H54 (cell line): ENCODE measurements at places on chromosomes 3 and 15.

- no peak for DNase-seq
These were observed 54.4 kb upstream of the TLE3 start for GRCh38 chr15:70152070-70152480.

GRCh38 chr3:69888040-69888942, 111.2 kb upstream of the SAMMSON start:
- DNase-seq: no peak

GRCh38 chr15:92902737-92903593, 2.8 kb downstream of the CHD2 start:
- no peak for DNase-seq

GRCh38 chr15:94582368-94582767, 351.0 kb downstream of the MCTP2 start:
- no peak for DNase-seq

GRCh38 chr3:16704941-16705340, 99.7 kb upstream of the DAZL start:
- no peak for DNase-seq

- DNase-seq: no peak
These were observed 30.4 kb upstream of the UMPS start for GRCh38 chr3:124699686-124700396.

GRCh38 chr3:43213631-43214030, 72.7 kb upstream of the SNRK start:
- DNase-seq: no peak

DNA sequence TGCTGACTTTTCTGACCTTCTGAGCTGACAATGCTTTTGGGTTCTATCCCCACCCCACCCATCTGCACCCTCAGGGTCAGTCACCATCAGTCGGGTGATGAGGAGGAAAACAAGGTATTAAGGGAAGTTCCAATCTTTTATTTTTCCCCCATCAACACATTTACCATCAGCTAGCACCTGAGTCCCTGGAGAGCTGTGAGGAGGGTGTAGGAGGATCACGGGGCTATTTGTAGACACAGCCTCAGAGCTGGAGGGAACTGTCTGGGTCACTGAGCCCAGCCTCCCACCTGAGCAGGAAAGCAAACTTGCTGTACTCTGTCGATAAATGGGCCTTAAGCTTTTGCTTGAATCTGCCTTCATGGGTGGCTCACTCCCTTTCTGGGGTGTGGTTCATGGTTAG, 24.8 kb upstream of the ZFAND6 start:
- no peak for DNase-seq

DNA sequence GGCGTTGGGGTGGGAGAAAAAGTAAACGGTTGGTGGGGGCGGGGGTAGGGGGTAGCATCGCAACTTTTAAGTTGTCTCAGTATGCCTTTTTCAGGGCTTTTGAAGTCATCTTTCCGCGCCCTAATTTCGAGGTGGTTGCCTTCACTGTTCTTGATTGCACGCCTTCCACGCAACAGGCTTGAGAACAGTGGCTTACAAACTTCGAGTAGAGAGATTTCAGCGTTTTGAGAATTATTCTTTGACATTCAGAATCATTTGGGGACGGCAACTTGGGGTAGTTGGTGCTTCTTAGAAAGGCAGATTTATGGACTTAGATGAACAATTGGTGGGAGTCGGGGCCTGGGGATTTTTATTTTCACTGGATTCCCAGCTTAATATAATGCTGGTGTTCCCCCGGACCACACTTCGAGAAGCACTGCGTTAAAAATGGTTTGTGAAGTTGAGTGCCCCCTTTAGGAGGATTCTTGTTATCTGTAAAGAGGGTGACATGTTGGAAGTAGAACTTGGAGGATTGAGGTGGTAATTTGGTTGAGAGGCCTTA, 880 bp downstream of the PPP4R2 start:
- no peak for DNase-seq

DNA sequence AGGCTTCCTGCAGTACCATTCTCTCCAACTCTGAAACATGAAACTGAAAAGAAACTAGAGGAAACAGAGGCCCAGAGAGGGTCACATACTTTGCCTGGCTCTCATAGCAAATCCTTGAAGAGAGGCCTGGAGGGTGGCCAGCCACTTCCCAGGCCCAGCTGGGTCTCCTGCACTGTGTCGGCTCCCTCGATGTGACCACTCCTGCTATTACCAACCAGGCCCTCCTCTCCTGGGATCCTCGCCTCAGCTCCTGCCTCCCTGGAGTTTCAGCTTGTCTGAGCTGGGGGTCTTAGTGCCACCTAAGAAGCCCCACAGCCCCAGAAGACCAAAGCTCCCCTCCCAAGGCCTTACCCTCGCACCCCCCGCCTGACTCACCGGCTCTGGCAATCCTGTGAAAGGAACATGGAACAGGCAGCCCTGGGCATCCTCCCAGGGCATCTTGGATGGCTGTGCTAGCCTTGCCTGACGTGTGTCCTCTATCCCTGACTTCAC, 4.6 kb downstream of the LOXL1 start:
- DNase-seq: no peak

GRCh38 chr3:105771392-105771791, 97.4 kb downstream of the CBLB start:
- no peak for DNase-seq

- no peak for DNase-seq
These were observed 12.4 kb upstream of the RAB11A start for GRCh38 chr15:65856821-65857455.

- peak; percentile 79 for DNase-seq
These were observed at the start of gene RPS17 for GRCh38 chr15:82540055-82540983. TSS of gene RPS17 (minus strand) at chr15:82540457. CDS start at chr15:82540428, 29 bp downstream.

DNA sequence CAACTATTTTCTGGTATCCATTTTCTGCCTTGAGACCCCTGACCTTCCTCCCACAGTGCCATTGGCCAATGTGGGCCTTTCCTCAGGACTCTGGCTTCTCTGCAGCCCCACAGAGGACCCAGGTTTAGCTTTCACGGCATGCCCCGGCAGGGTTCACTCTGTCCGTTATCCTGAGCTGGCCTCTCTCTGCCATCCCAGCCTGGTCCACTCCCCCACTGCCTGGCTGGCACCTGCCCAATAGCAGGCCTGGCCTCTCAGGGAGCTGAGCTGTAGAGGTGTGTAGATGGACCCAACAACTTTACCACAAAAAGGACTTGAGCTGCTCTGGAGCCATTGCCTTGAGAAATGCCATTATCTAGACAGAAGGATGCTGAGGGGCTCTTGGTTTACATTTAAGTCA, 57.5 kb downstream of the SCN10A start:
- no peak for DNase-seq

- no peak for DNase-seq
These were observed 141.2 kb upstream of the TLE3 start for GRCh38 chr15:70238917-70239316.

DNA sequence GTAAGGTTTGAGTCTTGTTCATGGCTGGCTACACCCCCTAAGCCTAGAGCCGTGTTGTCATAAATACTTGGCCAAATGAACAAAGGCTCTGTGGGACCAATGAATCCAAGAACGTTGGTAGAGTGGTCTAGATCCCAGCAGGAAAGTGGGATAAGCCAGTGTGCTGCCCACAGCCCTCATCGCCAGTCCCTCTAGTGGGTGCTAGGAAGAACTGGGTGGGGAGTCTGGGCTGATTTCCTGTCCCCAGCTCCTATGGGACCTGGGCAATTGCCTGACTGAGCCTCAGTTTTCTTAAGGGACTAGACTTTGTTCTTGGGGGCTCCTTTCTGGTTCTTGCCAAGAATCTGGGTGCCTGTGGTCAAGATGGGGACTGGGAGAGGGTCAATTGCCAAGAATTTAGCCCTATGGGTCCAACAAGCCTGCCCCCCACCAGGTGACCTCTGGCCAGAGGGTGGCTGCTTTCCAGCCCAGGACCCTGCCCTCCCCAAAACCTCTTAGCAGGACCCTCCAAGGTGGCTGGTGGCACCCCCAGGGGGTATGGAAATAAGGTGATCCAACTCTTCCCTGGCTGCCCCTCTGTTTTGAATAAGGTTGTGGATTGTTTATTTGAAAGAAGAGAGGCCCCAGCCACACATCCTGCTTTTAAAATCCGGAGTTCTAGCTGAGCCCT, 42.7 kb downstream of the SMAD6 start:
- DNase-seq: no peak

DNA sequence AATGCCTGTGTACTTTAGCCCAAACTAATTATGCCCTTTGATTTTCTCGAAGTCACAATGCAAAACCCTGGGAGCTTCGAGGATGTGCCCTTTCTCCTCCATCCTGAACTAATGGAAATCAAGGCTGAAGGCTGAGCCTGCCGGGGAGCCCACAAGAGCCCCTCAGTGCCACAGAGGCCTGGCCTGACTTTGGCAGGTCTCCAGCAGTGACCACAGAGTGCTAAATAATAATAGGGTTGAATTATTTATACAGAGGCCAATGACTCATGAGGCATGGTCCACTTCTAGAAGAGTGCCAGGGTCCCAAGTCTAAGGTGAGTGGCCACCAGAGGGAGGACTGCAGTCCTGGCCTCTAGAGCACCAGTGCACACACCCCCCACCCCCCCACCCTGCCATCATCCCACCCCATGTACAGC, 19.1 kb upstream of the GLCE start:
- no peak for DNase-seq

- DNase-seq: no peak
These were observed 6.9 kb upstream of the GHRL start for GRCh38 chr3:10299679-10300078.

- DNase-seq: no peak
These were observed 117.1 kb downstream of the NEK11 start for GRCh38 chr3:131143802-131144201.

- peak; percentile 25 for DNase-seq
These were observed 875 bp upstream of the NT5DC2 start for GRCh38 chr3:52534281-52535183.

- peak; percentile 88 for DNase-seq
These were observed 2.0 kb upstream of the ZBTB47 start for GRCh38 chr3:42651248-42652091.

DNA sequence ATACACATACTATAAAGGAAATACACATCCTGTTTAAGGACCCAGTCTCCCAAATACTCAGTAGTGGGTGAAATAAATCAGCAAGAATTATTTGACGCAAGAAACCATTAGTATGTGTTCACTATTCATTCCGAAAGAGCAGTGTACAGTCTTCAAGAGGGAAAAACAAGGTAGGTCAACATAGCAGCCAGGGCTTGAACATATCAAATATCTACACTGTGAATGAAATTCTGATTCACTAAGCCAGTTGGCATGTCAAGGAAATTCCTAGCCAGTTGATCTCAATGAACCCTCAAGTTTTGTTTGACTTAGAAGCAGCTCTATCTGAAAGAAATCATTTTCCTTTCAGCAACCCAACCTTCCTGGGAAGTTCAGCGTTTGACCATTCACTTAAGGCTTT, 99.0 kb downstream of the CNTN3 start:
- DNase-seq: no peak

- no peak for DNase-seq
These were observed 7.5 kb downstream of the ZDHHC3 start for GRCh38 chr3:44968447-44968858.

DNA sequence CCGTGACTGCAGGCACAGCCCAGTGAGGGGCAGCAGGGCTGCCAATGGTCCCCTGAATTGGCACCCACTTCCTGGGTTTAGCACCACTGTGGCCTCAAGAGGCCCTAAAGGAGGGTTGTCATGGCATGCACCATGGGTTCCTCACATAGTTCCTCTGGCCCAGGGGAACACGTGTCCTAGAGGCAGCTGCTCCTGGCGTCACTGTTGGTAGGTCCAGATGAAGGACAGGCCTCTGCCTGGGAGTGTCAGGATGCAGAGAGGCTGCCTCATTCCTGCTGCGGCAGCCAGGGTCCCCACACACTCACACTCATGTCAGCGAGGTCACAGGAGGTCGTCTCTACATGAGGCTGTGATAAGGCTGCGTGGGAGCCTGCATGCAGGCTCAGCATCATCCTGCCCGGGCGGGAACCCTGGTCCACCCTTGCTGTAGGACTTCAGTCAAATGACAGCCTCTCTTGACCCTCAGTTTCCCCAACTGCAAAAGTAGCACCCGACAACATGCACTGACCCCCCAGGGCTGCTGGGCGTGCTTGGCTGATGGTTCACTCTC, 26.1 kb upstream of the SFMBT1 start:
- DNase-seq: no peak

- DNase-seq: no peak
These were observed 18.1 kb downstream of the CRYBG3 start for GRCh38 chr3:97839944-97840343.

DNA sequence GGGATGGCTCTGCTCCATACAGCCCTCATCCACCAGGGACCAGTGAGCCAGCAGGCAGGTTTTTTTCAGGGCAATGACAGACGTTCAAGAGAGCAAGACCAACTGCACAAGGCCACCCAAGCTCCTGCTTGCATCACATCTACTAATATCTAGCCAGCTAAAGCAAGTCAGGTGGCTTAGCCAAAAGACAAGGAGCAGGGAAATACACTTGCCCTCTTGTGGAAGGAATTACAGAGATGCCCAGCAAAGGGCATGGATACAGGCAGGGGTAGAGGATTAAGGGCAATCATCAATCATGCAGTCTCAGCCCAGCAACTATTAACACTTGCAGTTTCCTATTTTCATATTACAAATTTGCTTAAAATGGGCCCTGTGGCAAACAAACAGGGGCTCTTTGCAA, 81.5 kb upstream of the NTRK3 start:
- no peak for DNase-seq

DNA sequence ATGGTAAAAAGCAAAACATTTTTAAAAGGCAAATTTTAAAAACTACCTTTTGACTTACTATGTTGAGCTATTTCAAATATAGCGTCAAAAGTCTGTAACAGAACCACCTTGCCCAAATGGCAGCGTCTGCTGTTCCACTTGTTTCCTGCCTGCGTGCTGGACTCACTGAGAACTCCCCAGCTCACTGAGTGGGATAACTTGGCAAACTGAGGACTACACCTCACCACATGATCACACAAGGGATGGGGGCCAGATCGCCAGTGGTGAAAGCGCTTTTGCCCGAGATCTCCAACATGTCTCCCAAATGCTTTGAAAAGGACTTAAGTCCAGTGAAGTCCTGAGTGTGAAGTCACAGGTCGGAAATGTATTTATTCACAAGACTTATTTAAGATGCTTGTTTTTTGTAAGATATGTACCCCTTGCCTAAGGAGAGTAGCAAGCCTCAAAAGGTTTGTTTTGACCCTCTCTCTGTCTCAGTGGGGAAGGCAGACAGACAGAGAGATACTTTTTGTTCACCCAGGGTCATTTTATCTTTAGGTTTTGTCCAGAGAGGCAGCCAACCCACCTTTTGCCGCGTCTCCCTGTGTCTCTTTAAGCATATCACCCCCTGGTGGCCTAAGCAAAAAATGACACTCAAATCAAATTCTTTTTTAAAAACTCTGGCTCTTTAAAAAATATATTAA, 192.6 kb downstream of the PDZRN3 start:
- peak; percentile 31 for DNase-seq

DNA sequence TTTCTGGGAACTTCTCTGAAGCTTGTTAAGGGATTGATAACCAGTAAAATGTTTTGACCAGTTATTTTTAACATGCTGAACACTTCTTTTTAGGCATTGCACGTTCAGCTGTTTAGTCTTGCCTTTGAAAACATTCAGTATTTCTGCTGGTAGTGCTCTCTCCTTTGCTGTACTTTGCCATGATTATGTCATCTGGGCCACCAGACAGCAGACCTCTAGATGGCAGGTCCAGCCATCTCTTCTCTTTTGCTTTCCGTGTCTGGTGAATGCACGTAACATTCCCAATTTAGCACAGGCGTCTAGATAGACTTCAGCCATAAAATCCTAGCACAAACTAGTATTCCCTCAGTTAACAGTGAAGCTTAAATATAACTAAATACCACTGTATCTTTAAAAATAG, 57.8 kb downstream of the RAB7A start:
- no peak for DNase-seq

GRCh38 chr3:47432673-47433072, 43.1 kb downstream of the SCAP start:
- DNase-seq: no peak
